ENCODE measurements at places on chromosomes 2 and 18.

GRCh38 chr2:217433522-217433921, 569.3 kb downstream of the TNS1 start:
- DNase-seq = no peak

DNA sequence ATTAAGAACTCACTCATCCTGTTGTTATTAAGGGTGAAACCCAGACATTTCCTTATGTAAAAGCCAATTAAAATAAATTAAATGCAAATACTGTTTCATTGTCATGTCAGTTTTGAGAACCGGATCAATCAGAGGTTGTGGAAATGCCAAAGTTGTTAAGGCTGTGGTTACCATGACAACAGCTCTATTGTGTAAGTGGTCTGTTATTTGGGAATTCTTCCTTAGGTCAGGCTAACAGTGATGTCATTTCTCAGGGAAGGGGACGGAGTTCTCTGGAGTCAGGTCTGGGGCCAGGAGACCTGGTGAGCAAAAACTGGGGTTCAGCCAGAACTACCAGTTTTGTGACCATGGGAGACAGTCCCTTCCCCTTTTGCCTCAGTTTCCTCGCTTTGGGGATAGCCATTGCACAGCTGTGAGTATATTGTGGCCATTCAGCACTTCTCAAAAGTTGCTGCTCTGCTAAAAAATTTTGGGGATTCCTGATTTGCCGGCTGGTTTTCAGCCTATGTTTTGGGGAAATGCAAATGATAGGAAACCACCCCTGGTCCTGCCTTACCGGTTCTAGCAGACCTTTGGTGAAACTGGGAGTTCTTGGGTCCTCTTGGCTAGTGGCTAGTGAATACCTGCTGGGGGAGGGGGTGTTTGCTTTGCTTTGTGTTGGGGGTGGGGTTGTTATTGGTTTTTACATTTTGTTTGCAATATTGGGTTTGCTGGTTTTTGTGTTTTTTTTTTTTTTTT, 21.6 kb downstream of the HPCAL1 start:
- no peak for DNase-seq

GRCh38 chr18:34976534-34976898, 64.7 kb upstream of the MAPRE2 start:
- DNase-seq = no peak

GRCh38 chr18:21762181-21762772, 21.7 kb downstream of the MIB1 start:
- DNase-seq = no peak

DNA sequence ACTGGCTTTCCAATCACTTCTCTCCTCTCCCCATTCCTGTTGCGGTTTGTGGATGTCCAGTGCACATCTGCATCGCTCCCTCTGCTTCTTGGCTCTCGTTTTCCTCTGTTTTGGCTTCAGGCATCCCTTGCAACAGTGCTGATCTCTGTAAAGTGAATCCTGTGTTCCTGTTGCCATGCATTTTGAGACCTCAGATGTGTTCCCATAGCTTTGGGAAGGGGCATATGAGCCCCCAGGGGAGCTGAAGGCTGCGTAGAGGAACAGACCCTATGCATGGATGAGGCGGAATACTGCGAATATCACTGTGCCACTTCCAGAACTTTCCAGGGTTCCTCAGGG, 168.4 kb upstream of the HAAO start:
- DNase-seq = no peak

GRCh38 chr2:212242724-212243123, 295.9 kb downstream of the ERBB4 start:
- no peak for DNase-seq

GRCh38 chr2:129347486-129348217, 631.8 kb upstream of the RAB6C start:
- DNase-seq = no peak

GRCh38 chr18:5196253-5197031, 615 bp downstream of the AKAIN1 start:
- DNase-seq = no peak
